Activated T-cell treated with anti-CD3 and anti-CD28 coated beads for 4 hours (primary cell): ENCODE measurements at places on chromosomes 11 and 22.
A peak's percentile ranks its signal among the peaks of the same experiment; 100 is the strongest.

DNA sequence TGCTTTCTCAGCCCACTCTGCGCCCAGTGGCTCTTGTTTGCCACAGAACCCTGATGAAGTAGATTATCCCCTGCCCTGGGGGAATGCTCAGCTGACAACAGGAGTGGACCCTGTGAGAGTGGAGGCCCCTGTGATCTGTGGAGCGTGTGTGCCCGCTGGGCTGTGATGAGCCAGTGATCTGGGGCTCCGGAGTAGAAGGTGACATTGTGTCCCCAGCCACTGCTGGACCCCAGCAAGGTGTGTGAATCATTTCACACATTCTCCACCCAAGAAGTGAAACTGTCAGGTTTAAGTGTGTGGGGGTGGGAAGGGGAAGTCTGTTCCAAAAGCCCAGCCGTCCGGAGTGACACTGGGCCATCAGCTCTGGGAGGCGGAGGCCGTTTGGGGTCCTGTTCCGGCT is 33.1 kb upstream of the GRAMD4 start:
- no peak for DNase-seq

GRCh38 chr11:2551131-2551530 is 106.3 kb downstream of the KCNQ1 start:
- DNase-seq = no peak

GRCh38 chr11:92002568-92002967 is 222.1 kb upstream of the FAT3 start:
- no peak for DNase-seq

GRCh38 chr11:19577976-19578619 is 134.5 kb upstream of the NAV2 start:
- no peak for DNase-seq

DNA sequence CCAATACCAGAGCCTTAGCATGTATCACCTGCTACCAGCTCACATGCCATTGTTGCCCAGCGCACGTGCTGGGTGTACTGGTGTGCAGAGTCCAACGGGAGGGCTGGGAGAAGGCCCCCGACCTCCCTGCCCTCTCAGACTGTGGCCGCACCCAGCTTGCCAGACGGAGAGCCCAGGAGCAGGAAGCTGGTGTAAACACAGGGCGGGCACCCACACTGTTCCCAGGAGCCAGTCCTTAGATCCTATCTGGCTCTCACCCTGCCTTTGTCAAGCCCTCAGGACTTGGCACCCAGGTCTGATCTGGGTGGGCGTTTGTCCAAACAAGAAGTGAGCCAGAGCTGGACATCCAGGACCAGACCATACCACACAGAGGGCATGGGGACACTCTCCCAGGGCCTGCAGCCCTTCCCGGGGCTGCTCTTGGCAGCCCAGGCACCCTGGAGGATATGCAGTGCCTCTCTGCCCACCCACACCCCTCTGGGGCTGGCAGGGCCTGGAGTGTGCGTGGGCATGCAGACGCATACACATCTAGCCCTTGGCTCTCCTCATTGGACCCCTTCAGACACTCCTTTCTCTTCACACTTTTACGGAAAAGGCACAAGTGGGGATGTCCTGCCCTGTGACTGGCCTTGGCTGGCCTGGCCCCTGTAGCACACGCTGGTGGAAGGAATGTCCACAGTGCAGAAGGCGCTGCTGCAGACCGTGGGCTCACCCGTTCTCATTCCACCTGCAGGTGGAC is 19.9 kb upstream of the CLDN5 start:
- DNase-seq = no peak

DNA sequence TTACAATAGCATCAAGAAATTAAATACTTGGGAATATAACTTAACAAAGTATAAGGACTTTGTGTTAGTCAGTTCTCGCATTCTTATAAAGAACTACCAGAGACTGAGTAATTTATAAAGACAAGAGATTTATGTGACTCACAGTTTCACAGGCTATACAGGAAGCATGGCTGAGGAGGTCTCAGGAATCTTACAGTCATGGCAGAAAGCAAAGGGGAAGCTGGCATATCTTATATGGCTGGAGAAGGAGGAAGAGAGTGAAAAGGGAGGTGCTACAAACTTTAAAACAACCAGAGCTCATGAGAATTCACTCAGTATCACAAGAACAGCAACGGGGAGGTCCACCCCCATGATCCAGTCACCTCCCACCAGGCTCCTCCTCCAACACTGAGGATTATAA is 32.0 kb upstream of the CCDC134 start:
- DNase-seq = no peak

DNA sequence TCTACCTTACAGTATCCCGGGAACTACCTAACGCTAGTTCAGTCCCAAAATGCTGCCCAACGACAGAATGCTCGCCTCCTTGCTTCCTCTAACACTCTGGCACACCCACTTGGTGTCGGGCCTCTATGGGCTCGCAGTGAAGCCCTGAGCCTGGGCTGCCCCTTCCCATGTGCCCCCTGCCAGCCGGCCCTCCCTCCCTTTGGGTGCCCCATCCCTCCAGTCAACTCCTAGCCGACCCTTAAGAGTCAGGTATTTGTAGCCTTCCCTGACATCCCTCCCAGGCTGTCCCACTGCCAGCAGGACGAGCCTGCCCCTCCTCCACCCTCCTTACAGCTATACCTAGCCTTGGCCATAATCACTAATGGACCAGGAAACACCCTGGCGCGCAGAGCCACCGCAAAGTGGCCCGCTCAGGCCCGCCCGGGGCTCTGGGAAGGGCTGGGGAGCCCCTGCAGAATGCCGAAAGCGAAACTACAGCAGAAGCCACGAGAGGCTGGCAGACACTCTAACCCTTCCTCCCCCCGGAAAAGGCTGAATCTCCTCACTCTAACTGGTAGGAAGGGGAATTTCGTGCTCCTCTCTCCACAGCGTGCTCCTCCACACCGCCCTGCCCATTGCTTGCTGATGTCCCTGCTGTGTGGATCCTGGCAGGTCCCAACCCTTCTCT is 8.2 kb downstream of the CBX7 start:
- peak; percentile 30 for DNase-seq

GRCh38 chr11:43626798-43627197 is 53.7 kb upstream of the HSD17B12 start:
- no peak for DNase-seq

GRCh38 chr22:29870574-29870973 is 12.4 kb upstream of the MTMR3 start:
- no peak for DNase-seq

GRCh38 chr11:17648528-17648927 is 70.8 kb upstream of the MYOD1 start:
- no peak for DNase-seq

- DNase-seq = no peak
These were observed 1072.4 kb downstream of the BRD1 start for GRCh38 chr22:48755059-48755949.

GRCh38 chr22:45578524-45579147 is 76.0 kb downstream of the FBLN1 start:
- no peak for DNase-seq

GRCh38 chr22:40320687-40321086 is 25.6 kb upstream of the ADSL start:
- no peak for DNase-seq

DNA sequence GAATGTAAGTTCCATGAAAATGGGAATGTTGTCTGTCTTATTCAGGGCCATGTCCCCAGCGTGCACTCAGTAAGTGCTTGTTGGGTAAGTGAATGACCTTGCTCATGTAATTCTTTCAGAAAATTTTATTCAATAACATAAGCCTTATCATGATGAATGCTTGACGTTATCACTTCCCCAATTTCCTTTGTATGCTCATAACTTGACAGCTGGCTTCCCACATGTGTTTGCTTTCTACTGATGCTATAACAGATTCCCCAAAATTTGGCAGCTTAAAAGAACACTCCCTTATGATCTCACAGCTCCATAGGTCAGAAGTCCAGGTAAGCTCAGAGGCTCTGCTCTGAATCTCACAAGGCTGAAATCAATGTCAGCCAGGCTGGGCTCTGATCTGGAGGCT is 155.8 kb upstream of the POU2AF2 start:
- no peak for DNase-seq

DNA sequence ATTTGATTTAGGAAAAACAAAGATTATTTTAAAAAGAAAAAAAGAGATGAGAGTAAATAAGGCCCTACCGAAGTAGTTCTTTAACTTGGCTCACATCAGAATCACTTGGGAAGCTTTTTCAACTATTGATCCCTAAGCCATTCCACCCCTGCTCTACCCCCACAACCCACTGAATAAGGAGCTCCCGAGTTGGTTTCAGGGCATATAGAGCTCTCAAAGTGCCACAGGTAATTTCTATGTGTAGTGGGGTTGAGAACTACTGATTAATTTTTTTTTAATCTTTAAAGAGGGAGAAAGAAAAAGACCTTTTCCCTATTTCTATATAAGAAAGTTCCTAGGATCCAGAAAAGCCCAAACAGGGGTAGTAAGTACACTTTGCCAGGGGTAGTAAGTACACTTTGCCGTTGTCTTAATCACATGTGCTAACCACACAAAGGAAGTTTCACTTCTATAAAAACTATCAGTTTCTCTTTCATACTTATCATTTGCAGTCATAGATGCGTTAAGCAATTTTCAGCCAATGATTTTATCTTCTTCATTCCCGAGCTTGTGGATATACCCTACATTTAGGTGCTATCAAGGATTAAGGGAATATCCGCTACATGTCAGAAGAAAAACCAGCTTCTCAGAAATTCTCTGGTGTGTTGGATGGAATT is 108.4 kb upstream of the ZC3H12C start:
- DNase-seq = no peak

- no peak for DNase-seq
These were observed 21.4 kb downstream of the MRGPRG start for GRCh38 chr11:3197044-3197695.

DNA sequence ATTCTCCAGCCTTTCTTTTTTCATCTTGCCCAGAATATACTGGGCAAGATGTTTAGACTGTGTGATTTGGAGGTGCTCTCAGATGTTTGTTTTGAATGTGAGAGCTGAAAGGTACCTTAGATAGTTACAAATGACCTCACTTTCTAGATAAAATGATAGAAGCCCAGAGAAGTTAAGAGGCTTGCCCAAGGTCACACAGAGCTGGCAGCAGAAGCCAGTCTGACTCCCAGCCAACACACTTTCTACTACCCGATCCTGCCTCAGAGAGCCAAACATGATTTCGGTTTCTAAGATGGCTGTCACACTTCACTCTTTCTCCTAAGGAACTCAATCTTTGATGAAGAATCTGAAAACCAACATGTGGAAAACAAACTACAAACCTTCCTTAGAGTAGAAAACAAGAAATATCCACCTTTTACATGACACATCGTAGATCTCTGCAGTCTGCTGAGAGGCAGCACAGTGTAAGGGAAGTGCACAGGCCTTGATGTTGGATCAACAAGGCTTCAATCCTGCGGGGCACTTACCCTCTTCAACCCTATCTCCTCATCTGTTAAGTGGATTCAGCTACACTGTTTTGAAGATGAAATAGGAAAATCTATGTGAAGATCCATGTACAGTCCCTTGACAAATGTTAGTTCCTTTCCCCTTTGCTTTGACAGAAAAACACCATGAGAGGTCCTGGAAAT is 58.6 kb downstream of the SYTL2 start:
- DNase-seq = no peak

GRCh38 chr11:72958791-72959190 is 144.6 kb downstream of the ATG16L2 start:
- no peak for DNase-seq

DNA sequence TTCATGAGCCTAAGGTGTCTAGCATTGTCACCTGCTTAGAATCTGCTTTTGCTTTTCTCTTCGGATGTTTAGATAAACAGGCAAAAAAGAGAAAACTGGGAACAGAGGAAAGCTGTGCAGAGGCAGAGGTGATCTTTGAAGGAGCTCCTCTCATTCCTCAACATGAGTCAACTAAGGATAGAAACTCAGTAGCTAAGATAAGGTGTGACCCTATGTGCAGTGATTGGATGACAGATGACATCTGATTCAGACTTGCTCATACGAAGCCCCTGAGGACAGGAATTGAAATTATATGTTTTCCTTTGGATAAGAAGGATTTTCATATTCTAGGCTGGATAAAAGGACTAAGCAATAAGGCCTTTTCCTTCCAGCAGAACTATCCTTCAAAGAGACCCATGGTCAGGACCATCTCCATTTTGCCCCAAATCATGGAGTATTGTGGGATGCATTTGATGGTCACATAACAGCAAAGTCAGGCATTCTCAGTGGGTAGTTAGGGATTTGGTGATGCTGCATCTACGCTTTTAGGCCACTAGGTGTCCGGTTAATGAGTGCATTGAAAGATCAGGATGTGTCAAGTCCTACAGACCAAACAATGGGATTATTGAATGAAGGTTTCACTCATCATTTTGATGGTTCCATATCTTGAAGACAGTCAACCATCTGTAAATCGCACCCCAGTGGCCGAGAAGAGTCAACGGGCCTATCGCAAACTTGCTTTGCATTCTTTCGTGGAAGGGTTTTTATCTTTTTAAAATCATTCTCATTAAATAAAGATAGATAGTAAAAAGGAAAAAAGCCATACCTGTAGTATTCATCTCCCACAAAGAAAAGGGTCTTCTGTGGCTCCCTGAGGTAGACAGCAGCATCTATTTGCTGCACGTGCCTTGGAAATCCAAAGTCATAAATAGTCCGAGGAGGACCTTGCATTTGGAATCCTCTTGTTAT is 32.2 kb downstream of the MMP20 start:
- no peak for DNase-seq

DNA sequence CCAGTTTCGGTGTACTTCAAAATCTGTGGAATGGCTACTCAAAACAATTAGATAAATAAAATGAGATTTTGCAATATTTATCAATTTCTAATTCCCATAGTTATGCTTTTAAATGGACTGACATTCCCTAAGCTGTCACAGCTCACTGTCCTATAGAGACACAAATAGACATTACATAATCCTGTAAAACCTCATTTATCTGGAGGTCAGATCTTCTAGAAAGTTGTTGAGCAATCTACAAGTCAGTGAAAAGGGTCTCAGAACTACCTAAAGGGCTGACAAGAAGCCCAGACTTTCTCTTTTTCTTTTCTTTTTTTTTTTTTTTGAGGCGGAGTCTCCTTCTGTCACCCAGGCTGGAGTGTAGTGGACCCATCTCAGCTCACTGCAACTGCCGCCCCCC is 12.0 kb downstream of the ALG8 start:
- no peak for DNase-seq

GRCh38 chr11:32079553-32079952 is 11.3 kb upstream of the RCN1 start:
- no peak for DNase-seq

DNA sequence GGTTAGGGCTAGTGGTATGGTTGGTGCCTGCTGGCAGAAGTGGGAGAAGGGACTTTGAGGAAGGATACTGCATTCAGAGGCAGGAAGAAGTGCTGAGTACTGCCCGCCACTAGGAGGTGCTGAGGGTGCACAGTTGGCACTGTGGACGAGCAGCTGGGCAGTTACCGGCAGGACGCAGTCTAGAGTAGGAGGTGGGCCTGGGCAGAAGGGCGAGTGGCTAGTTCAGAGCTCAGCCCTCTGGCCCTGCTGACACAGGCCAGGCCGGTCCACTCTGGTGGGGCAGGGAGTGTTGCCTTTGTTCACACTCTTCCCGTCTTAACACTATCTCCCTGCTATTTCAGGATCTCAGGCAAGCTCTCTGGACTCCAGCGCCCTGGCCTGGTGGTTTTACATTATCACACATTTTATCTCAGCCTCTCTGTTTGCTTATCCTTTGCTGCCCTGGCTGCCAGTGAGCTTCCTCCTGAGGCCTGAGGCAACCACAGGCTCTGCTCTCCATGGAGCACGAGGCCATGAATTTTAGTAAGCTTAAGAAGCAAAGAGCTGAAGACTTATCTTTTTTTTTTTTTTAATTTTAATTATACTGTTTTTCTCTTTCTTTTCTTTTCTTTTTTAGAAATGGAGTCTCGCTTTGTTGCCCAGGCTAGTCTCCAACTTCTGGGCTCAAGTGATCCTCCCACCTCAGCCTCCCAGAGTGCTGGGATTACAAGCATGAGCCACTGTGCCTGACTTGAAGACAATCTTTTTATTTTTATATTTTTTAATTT is 26.9 kb downstream of the SNAP29 start:
- DNase-seq = no peak

- no peak for DNase-seq
These were observed 26.0 kb downstream of the CHEK2 start for GRCh38 chr22:28715611-28716010.
